ENCODE measurements at places on chromosomes 2 and 18.

- no peak for DNase-seq
Observed at GRCh38 chr18:78981394-78981831, 1.8 kb downstream of the SALL3 start.

GRCh38 chr2:129888461-129888860 lies 91.0 kb upstream of the RAB6C start:
- DNase-seq, result no peak

DNA sequence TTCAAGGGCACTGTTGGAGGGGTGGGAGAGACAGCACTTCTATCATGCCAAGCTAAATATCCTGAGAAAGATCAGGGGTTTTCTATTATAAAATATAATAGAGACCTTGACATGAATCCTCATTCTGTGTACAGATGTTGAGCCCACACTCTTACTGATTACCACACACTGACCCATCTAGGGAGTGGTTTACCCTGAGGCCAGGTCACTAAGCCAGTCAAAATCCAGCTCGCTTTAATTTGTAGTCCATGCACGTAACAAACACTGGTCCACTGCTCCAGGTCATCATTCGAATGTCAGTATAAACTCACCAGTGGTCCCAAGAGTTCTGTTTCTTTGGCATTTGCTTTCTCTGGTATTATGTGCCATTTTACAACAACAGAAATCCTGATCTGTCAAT lies 96.4 kb downstream of the SLC8A1 start:
- DNase-seq, result no peak

DNA sequence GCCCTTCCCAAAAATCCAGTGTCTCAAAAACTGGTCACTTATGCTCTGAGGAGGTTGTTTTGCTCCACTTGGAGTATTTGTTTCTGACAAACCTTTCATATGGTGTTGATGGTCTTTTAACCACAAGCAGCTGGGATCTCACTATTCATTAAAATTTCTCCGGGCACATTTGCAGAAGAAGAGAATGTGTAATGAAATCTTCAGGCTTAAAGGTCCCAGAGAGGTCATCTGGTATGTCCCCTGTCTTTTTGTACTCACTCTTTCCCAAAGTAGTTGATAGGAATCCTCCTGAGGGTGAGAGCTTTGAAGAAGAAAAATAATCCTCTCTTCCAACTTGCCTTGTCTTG lies 430.8 kb downstream of the SETBP1 start:
- DNase-seq, result no peak

GRCh38 chr2:85524336-85524908 lies 14.5 kb upstream of the MAT2A start:
- no peak for DNase-seq
